ENCODE measurements at places on chromosomes 7 and 10. TPM values are rescaled to one million over a fixed set of nuclear protein-coding genes. Genes with fewer than 3 reads are reported as not detected.

DNA sequence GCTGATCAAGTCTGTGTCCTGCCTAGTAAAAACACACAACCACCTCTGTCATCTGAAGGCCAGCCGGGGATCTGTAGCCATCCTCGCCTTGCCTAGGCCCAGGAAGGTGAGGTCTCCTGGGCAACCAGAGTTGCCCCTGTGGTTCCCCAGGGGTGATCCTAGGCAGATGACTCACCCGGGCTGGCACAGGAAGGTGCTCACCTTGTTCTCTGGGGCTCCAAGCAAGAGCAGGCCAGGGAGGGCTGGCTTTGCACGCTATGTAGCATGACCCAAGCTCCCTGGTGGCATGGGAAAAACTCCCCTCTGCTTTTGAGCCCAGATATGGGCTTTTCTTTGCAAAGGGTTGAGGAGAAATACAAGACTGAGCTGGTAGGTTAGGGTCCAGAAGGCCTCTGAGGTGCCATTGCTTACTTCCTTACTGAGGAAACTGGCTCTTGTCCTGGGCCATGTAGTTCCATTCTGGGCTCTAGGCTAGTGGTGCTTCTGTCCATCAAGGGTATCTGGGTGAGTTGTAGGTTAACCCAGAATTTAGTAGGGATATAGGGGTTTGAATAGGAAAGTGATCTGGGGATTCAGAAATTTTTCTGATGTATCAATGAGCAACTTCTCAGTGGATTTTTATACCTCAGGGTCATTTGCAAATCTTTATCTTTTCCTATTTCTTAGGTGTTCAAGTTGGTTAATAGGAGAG is 112.0 kb downstream of the NT5C2 start:
- no peak overlapping the region for H3K4me3 ChIP-seq
- H3K36me3 ChIP-seq = no peaks in the 10 kb centered on the region

PDE6C gene
- not detected for total RNA-seq

DNA sequence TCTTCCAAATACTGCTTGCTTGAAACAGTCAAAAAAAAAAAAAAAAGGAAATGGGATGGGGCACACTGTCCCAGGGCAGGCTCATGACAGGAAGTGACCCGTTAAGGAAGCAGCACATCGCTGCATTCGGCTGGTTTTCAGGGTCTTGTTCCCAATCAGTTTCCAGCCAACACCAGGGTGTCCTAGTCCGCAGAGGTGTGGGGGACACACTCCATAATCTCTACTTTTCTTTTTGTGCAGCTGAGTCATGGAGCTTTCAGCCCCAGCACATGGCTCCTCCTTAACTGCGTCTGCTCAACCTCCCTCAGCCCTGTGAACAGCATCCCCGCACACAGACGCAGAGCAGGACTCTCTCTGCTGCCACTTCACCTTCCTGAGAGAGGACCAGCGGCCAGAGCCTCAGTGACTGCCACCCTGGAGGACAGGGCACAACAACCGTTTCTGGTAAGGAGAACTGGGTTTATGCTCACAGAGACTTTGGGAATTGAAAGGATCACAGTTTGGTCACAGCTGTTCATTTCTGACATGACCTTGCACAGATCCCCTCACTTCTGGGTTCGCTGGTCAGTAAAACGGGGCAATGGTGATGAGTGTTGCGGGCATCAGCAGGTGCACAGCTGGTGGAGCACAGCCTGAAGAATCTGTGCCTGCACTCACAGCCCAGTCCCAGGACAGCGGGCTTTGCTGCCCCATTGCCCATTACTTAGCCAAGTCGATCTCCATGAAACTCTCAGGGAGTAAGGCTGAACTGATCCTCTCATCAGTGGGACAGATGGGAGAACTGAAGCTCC is at the start of gene GIMAP5:
GIMAP5 (plus strand) TSS at position 154 of the 791 bp plus-strand sequence. CDS start 3,467 bp downstream, outside the sequence.
- no peak for DNase-seq
- H3K27ac ChIP-seq = peak within 1 kb of the TSS; percentile 38
- H3K4me1 ChIP-seq = no peaks in the 10 kb centered on the region
- H3K27me3 ChIP-seq = no peaks in the 10 kb centered on the region
- H3K4me3 ChIP-seq = peak within 1 kb of the TSS; percentile 43

PTF1A gene
- not detected for total RNA-seq

HYAL4 gene
- total RNA-seq = not detected

- no peak overlapping the region for H3K4me3 ChIP-seq
- H3K4me1 ChIP-seq = no peaks in the 10 kb centered on the region
- no peaks in the 10 kb centered on the region for H3K36me3 ChIP-seq
- H3K27ac ChIP-seq = no peak overlapping the region
- no peak for DNase-seq
Measured at GRCh38 chr7:140544388-140544826, 65.1 kb upstream of the MKRN1 start.

DNA sequence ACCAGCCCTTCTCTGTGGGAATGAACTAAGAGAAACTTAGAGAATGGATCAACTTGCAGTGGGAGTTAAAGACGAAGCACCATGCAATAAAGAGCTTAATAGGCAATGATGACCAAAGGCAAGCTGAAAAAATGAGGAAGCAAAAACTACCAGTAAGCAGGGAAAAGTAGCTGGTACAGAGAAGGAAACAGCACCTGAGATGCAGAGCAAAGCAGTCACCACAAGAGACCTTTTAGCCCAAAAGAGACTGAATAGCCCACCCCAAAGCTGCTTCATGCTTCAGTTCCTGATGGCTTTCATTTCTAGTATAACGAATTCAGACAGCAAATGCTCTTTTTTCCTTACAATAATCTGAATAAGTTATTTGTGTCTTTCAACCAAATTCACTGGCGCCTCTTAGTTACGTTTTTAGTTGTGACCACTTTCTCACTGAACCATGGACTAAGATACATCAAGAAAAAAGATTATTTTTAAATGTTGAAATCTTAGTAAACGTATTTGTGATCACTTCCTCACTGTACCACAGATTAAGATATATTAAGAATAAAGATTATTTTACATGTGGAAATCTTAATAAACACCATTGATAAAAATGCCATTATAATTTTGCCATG is 76.0 kb downstream of the USP6NL start:
- no peak overlapping the region for H3K4me3 ChIP-seq
- H3K4me1 ChIP-seq = no peaks in the 10 kb centered on the region
- H3K27ac ChIP-seq = no peak overlapping the region
- H3K27me3 ChIP-seq = no peaks in the 10 kb centered on the region
- no peaks in the 10 kb centered on the region for H3K36me3 ChIP-seq

ASIC3 gene
- 3.3 TPM for total RNA-seq

- H3K36me3 ChIP-seq = no peaks in the 10 kb centered on the region
- peak; percentile 38 for DNase-seq
- peaks cover 21% of the 10 kb centered on the region for H3K27me3 ChIP-seq
- peak overlapping the region; percentile 74 for H3K27ac ChIP-seq
Measured at GRCh38 chr10:43225787-43226153, 41.1 kb downstream of the RASGEF1A start.

GNGT1 gene
- total RNA-seq = not detected

DNA sequence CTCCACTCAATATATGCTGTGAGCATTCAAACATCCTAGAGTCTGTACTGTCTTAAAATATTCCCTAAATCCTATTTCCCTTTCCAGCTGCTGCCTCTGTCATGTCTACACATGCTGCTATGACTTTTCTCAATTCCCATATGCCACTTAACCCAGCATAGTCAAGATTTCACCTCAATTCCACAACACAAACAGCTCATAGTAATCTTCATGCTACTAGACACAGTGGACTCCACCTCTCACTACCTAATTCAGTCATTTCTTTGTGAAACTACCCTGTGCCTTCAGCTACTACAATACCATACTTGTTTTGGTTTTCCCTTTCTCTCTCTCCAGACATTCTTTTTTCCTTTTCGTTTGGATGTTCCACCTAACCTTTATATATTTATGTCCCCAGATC is 45.5 kb downstream of the GSAP start:
- H3K27ac ChIP-seq = no peak overlapping the region
- no peaks in the 10 kb centered on the region for H3K4me1 ChIP-seq
- no peak for DNase-seq
- H3K4me3 ChIP-seq = no peak overlapping the region

- no peak overlapping the region for H3K4me3 ChIP-seq
- no peak overlapping the region for H3K27ac ChIP-seq
- H3K27me3 ChIP-seq = no peaks in the 10 kb centered on the region
- DNase-seq = no peak
- H3K36me3 ChIP-seq = no peaks in the 10 kb centered on the region
- no peaks in the 10 kb centered on the region for H3K4me1 ChIP-seq
Measured at GRCh38 chr7:136359333-136359903, 382.3 kb upstream of the MTPN start.

PLEKHS1 gene
- 30.0 TPM for total RNA-seq

CDC14C gene
- not detected for total RNA-seq

GRCh38 chr7:108335269-108335918 is 120.8 kb downstream of the NRCAM start:
- no peak overlapping the region for H3K4me3 ChIP-seq
- no peaks in the 10 kb centered on the region for H3K36me3 ChIP-seq
- no peak overlapping the region for H3K27ac ChIP-seq
- H3K27me3 ChIP-seq = no peaks in the 10 kb centered on the region
- peak; percentile 22 for DNase-seq

DNA sequence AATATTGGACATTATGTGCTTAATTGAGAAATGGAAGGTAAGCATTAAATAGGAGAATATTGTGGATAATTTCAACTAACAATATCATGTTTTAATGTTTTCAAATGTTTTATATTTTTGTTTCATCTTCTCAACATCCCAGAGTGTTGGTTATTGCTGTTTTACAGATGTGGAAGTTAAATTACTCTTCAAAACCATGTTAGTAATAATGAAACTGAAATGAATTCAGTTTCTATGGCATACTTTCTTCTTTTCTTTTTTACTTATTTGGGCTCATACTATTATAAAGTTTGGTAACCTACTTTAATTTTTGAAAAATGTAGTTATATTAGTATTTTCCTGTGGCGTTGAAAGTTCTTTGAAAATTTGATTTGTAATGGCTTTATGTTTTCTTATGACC is 4.2 kb downstream of the GLRX3 start:
- H3K4me3 ChIP-seq = no peak overlapping the region
- H3K4me1 ChIP-seq = peaks cover 12% of the 10 kb centered on the region
- no peak overlapping the region for H3K27ac ChIP-seq

- no peaks in the 10 kb centered on the region for H3K27me3 ChIP-seq
- H3K4me1 ChIP-seq = no peaks in the 10 kb centered on the region
- no peak for DNase-seq
- no peak overlapping the region for H3K27ac ChIP-seq
Measured at GRCh38 chr7:67392596-67393438, 396.2 kb downstream of the TYW1 start.

DNA sequence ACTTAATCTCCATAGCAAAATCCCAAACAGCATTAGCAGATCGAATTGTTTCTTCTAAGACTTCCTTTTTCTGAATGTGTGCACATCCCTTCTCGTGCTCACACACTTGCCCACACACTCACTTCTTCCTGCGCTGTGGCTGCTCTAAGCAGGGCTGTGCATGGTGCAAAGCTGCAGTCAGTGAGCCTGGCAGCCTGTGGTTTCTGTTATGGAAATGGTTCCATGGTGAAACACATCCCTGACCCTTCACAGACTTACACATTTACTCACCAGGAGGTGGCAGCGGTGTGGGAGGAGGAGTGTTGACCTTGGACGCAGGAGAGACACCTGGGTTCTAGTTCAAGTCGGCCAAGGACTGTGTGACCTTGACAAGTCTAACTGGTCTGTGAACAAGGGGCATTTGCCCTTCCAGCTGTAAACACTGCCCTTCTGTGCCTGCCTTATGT is 24.9 kb downstream of the MTURN start:
- H3K4me1 ChIP-seq = peaks cover 7% of the 10 kb centered on the region
- H3K4me3 ChIP-seq = no peak overlapping the region
- H3K27me3 ChIP-seq = no peaks in the 10 kb centered on the region
- no peak overlapping the region for H3K27ac ChIP-seq
- no peaks in the 10 kb centered on the region for H3K36me3 ChIP-seq

HOXA5 gene
- 48.7 TPM for total RNA-seq

SCIN gene
- 0.96 TPM for total RNA-seq

DNA sequence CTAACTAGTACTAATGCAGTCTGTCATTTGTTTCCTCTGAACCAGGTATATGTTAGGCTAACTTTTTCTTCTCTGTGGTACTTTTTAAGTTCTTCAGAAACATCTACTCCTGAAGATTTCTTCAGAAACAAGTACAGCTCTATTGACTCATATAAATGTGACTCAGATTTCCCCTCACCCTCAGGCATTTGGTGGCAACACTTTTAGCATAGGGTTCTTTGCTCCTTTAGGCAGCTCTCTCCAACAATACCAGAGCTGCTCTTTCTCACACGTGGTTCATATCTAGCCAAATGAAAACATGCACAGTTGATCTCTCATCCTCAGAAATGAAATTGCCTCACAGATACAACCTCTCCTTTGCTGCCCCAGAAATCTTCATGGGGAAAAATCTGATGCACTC is 939.8 kb downstream of the SORCS1 start:
- DNase-seq = no peak
- no peaks in the 10 kb centered on the region for H3K36me3 ChIP-seq
- no peak overlapping the region for H3K4me3 ChIP-seq
- H3K4me1 ChIP-seq = no peaks in the 10 kb centered on the region

- peaks cover 15% of the 10 kb centered on the region for H3K36me3 ChIP-seq
- DNase-seq = no peak
- no peaks in the 10 kb centered on the region for H3K4me1 ChIP-seq
- no peaks in the 10 kb centered on the region for H3K27me3 ChIP-seq
Measured at GRCh38 chr7:149546331-149546730, 48.7 kb upstream of the ZNF746 start.

Measured in breast epithelium (tissue), 4 donors.